ENCODE measurements at places on chromosomes 2 and 18. TPM values are rescaled to one million over a fixed set of nuclear protein-coding genes. Genes with fewer than 3 reads are reported as not detected.

IL1R2 gene
- polyA plus RNA-seq = not detected

- no peak for DNase-seq
- H3K27me3 ChIP-seq = peaks cover 10% of the 10 kb centered on the region
- H3K4me3 ChIP-seq = no peak overlapping the region
- H3K4me1 ChIP-seq = no peaks in the 10 kb centered on the region
Observed at GRCh38 chr2:149021761-149022160, 16.7 kb upstream of the LYPD6B start.

- H3K27ac ChIP-seq = no peak overlapping the region
- no peaks in the 10 kb centered on the region for H3K36me3 ChIP-seq
- no peaks in the 10 kb centered on the region for H3K27me3 ChIP-seq
- DNase-seq = no peak
- H3K4me1 ChIP-seq = no peaks in the 10 kb centered on the region
- H3K4me3 ChIP-seq = no peak overlapping the region
Observed at GRCh38 chr18:75587131-75587530, 159.6 kb upstream of the SMIM21 start.

DNA sequence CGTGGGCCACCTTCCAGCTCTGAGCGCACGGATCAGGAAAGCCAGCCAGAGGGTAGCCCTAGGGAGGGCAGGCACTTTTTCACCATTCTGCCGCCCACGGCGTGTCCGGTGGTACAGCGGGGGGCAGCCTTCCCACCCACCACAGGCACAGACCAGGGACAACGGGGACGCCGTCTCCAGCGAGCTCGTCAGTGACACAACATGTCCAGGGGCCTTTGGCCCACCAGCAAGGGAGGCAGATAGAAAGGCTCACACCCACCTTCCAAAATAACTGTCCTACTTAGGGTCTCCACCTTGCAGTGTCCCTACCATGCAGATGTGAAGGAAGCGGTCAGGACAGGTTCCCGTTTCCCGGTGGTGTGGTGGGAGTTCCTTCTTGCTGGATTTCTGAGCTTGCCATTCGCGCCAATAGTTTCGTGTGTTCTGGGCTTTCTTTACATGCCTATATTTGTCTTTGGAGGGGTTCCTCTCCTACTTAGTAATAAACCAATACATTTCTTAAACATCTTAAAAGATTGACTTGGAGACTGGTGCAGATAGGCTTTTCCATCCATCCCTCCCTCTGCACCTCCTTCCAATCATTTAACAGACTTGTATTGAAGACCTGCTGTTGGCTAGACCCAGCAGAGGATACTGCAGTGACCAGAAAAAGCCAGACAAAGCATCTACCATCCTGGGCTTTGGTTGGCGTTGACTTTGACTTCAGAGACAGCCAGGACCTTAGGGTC is 872 bp downstream of the ASB1 start:
- H3K4me3 ChIP-seq = peak overlapping the region; percentile 73
- H3K27ac ChIP-seq = peak overlapping the region; percentile 96
- peaks cover 46% of the 10 kb centered on the region for H3K4me1 ChIP-seq
- H3K27me3 ChIP-seq = no peaks in the 10 kb centered on the region

GRCh38 chr2:99386011-99386410 is 48.8 kb downstream of the EIF5B start:
- no peaks in the 10 kb centered on the region for H3K4me1 ChIP-seq
- no peak overlapping the region for H3K4me3 ChIP-seq
- no peaks in the 10 kb centered on the region for H3K27me3 ChIP-seq
- no peak for DNase-seq
- H3K36me3 ChIP-seq = peaks cover 81% of the 10 kb centered on the region
- H3K27ac ChIP-seq = no peak overlapping the region

PGAP1 gene
- 0.52 TPM for polyA plus RNA-seq

ABCG5 gene
- not detected for polyA plus RNA-seq

DNA sequence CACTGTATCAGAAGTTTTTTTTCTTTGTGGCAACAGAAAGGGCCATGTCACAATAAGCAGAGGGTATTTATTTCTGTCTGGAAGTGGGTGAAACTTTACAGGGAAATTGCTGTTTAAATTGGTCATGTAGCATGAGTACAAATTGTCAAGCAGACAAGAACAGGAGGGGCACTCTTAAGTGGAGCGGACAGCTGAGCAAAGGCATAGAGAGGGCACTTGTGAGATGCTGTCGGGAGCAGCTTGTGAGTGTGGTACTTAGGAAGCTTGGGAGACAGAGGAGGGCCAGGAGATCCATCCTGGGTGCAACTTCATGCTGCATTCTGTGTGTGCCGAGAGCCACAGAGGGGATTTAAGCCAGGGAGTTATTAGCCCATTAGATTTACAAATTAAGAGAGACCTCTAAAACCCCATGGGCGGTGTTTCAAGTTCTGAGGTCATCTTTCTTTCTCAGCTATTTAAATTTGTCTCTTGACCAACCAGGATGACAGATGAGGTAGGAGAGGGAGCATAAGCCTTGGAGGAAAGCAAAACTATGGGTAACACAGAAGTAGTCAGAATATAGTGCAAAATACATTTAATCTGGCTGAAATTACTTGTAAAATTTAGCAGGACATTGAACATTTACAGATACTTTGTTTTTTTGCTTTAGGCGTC is 30.4 kb downstream of the INPP4A start:
- peaks cover 5% of the 10 kb centered on the region for H3K4me1 ChIP-seq
- no peaks in the 10 kb centered on the region for H3K27me3 ChIP-seq
- no peaks in the 10 kb centered on the region for H3K36me3 ChIP-seq
- no peak overlapping the region for H3K27ac ChIP-seq

DCAF17 gene
- 15.6 TPM for polyA plus RNA-seq

DNA sequence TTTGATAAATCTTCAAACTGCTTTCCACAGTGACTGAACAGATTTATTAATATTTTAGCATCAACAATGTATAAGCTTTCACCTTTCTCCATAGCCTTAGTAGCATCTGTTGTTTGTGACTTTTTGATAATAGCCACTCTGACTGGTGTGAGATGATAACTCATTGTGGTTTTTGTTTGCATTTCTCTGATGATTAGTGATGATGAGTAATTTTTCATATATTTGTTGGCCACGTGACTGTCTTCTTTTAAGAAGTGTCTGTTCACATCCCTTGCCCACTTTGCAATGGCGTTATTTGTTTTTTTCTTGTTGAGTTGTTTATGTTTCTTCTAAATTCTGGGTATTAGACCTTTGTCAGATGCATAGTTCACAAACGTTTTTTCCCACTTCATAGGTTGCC is 952.9 kb downstream of the TRIB2 start:
- no peak overlapping the region for H3K4me3 ChIP-seq
- H3K36me3 ChIP-seq = no peaks in the 10 kb centered on the region
- DNase-seq = no peak
- no peaks in the 10 kb centered on the region for H3K4me1 ChIP-seq
- no peak overlapping the region for H3K27ac ChIP-seq
- H3K27me3 ChIP-seq = no peaks in the 10 kb centered on the region

- H3K4me1 ChIP-seq = no peaks in the 10 kb centered on the region
- H3K36me3 ChIP-seq = no peaks in the 10 kb centered on the region
- H3K4me3 ChIP-seq = no peak overlapping the region
Observed at GRCh38 chr2:229380101-229380625, 109.1 kb upstream of the PID1 start.

DNA sequence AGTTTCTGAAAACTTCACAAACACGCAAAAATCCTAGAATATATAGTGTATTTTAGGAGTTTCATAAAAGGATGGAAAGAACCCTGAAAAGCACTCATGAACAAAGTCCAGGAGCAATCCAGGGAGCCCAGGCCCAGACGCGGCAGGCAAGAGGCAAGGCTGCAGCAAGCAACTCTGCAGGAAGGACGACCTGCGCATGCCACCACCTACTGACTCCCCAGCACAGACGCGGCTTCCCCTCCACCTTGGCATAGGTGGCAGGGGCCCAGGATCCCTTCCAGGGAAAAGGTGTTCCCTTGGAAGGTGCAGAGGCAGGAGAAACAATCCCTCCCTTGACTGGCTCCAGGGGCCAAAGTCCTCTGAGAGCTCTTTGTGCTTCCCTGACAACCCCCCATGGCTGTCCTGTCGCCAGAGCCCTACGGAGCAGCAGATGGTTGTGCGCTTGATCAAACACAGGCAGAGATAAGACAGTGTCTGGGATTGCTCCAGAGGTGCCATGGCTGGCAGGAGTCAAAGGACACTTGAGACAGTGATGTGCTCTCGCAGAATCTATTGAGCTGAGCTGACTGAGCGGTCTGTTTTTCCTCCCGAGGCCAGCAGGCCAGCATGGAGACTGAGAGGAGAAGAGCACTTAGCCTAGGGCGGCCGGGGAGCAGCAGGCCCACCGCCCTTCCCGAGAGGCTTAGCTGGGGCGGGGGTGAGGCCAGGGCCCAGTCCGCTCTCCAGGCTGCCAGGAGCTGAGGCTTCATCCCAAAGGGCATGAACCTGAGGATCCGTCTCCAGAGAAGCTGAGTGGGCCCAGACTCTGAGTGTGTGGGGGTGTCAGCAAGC is 10.8 kb upstream of the AMER3 start:
- no peak for DNase-seq
- no peaks in the 10 kb centered on the region for H3K4me1 ChIP-seq
- H3K27me3 ChIP-seq = peaks cover 21% of the 10 kb centered on the region
- no peaks in the 10 kb centered on the region for H3K36me3 ChIP-seq

DNA sequence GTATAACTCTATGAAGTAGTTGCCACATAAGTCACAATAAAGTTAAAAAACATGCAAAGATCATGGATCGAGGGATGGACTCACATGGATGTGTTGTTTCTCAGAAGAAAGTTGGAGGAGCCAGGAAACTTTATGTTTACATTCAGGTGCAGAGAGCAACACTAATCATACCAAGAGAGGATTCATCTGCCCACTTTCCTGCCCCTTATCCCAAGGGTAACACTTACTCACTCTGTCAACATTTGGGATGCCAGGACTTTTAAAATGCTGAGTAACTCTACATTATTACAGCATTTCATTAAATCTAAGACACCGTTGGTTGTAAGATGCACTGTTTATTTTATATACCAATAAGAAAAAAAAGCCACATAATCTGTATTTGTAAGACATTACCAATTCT is 170.4 kb downstream of the KCNE4 start:
- H3K4me1 ChIP-seq = no peaks in the 10 kb centered on the region
- H3K36me3 ChIP-seq = no peaks in the 10 kb centered on the region
- H3K27ac ChIP-seq = no peak overlapping the region
- H3K27me3 ChIP-seq = no peaks in the 10 kb centered on the region
- H3K4me3 ChIP-seq = no peak overlapping the region

RAB6C gene
- not detected for polyA plus RNA-seq

DNA sequence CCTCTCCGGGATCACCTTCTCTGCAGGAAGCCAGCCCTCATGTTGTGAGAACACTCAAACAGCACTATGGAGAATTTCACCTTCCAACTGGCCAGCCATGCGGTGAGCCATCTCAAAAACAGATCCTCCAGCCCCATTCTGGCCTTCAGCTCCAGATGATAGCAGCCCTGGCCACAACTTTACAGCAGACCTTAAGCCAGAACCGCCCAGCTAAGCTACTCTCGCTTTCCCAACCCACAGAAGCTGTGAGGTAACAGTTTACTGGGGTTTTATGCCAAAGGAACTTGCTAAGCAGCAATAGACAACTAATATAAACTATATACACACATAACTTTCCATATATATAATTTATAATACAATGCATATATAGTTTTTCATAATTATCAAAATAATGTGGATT is 11.6 kb upstream of the PTPN4 start:
- H3K4me3 ChIP-seq = no peak overlapping the region
- DNase-seq = no peak
- peaks cover 20% of the 10 kb centered on the region for H3K27me3 ChIP-seq
- no peak overlapping the region for H3K27ac ChIP-seq

- no peaks in the 10 kb centered on the region for H3K4me1 ChIP-seq
- H3K27ac ChIP-seq = peak overlapping the region; percentile 9
- DNase-seq = no peak
- H3K36me3 ChIP-seq = peaks cover 4% of the 10 kb centered on the region
Observed at GRCh38 chr18:35682281-35682867, 100.8 kb downstream of the GALNT1 start.

KCNS3 gene
- 0.20 TPM for polyA plus RNA-seq

GRCh38 chr2:85063981-85064599 is 69.1 kb upstream of the TCF7L1 start:
- no peak overlapping the region for H3K4me3 ChIP-seq
- peaks cover 34% of the 10 kb centered on the region for H3K27me3 ChIP-seq

SPP2 gene
- polyA plus RNA-seq = not detected

- H3K36me3 ChIP-seq = no peaks in the 10 kb centered on the region
- DNase-seq = no peak
- no peak overlapping the region for H3K27ac ChIP-seq
- no peaks in the 10 kb centered on the region for H3K27me3 ChIP-seq
Observed at GRCh38 chr18:39732918-39733317, 2167.3 kb upstream of the CELF4 start.

DNA sequence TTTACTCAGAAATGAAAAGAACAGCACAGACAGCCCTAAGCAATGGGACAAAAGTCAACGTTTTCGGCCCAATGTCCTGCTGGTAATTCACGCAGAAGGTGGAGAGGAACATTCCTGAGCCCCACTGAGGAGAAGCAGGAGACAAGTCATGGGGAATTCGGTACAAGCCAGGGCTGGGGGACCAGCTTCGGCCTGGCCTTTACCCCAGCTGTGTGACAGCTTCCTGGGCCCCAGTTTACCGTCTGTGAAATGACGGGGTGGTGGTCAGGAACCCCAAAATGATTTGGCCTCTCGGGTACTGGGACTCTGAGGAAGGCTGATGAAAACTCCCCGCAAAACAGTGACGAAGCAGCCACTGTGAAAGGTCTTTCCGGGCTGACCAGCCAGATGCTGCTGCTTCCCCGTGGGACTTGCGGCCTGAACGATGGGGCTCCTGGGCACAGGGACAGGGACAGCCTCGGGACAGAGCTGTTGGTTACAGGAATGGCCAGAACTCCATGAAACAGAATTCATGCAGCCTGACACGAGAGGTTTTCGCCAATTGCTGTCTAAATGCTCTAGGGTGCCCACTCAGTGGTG is 21.6 kb downstream of the KIF1A start:
- peaks cover 9% of the 10 kb centered on the region for H3K27me3 ChIP-seq
- no peak for DNase-seq
- no peaks in the 10 kb centered on the region for H3K4me1 ChIP-seq
- no peak overlapping the region for H3K27ac ChIP-seq

GRCh38 chr2:102967451-102967850 is 205.6 kb downstream of the TMEM182 start:
- H3K27me3 ChIP-seq = no peaks in the 10 kb centered on the region
- DNase-seq = no peak
- no peaks in the 10 kb centered on the region for H3K4me1 ChIP-seq
- H3K4me3 ChIP-seq = no peak overlapping the region
- H3K27ac ChIP-seq = no peak overlapping the region

PLEKHH2 gene
- 2.0 TPM for polyA plus RNA-seq

VSNL1 gene
- not detected for polyA plus RNA-seq

- no peak overlapping the region for H3K27ac ChIP-seq
- H3K36me3 ChIP-seq = no peaks in the 10 kb centered on the region
- H3K4me3 ChIP-seq = no peak overlapping the region
- H3K4me1 ChIP-seq = no peaks in the 10 kb centered on the region
Observed at GRCh38 chr18:5451871-5452270, 91.9 kb downstream of the EPB41L3 start.
